NCI-H2081 (cell line): ENCODE measurements at places on chromosomes 16 and 17.

DNA sequence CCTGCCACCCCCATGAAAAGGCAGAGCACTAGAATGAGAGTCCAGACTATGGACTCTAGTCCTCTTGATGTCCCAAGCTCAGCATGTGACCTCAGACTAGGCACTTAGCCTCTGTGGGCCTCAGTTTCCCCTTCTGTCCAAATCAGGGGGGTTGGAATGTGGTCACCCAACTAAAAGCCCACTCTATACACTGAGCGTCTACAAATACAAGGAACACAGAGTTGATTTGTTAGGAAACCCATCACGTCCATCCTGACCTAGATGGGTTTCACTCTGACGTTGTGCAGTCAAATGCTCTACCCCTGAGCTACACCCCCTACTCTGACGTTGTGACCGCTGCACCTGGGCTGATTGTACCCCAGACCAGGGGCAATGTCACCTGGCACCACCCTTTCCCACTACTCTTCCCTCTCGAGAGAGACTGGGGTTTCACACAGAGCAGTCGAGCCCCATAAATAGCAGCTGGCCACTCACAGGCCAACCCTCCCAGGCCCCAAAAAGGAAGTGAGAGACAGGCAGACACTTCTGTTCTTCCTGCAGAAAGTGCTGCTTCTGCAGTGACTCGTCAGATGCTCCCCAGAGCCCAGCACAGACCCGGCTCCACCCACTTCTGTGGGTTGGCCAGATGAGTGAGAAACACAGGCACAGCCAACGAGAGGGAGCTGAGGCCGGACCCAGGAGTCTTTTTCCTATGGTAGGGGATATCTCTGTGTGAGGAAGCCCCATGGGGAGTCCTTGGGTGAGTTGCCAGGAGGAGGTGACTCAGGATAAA is 16.1 kb upstream of the TNFRSF13B start:
- no peak for DNase-seq

DNA sequence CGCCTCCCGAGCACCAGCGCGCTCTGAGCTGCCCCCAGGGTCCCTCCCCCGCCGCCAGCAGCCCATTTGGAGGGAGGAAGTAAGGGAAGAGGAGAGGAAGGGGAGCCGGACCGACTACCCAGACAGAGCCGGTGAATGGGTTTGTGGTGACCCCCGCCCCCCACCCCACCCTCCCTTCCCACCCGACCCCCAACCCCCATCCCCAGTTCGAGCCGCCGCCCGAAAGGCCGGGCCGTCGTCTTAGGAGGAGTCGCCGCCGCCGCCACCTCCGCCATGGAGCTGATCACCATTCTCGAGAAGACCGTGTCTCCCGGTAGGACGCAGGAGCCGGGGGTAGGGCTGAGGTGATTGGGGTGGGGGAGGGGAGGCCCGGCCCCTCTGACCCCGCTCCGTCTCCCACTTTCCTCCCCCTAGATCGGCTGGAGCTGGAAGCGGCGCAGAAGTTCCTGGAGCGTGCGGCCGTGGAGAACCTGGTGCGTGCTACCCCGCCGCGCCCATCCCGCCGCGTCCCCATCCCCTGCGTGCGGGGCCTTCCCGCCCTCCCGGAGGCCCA is 329 bp downstream of the KPNB1 start:
- DNase-seq = no peak

- peak; percentile 55 for DNase-seq
Measured at GRCh38 chr16:14289692-14290340, 218.7 kb downstream of the MRTFB start.

DNA sequence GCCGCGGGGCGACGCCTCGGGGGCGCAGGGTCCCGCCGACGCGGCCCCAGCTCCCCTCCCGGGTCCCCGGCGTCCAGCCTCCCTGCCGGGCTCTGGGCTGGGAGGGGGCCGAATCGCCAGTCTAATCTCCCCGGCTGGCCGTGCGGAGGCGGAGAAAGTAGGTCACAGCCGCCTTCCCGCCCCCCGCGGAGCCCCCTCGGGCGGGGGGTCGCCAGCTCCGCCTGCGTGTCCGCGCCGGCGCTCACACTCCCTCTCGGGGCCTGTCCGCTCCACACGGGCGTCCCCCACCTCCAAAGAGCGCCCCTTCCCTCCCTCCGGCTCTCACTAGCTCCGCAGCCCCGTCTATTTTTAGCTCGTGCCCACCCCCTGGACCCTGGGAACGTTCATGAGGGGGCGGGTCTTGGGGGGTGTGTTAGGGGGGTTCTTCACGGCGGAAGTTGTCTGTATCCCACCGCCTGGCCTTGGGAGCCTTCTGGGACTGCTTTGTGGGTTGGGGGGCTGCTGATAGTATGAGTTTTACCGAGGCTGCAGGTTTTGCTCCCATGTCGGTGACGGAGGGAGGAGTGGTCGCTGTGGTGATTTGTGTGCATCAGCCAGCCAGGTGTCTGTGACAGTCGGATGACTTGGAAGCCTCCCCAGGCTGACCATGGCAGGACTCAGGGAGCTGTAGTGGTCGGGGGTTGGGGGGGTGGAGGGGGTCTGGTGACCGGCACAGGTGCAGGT is 1.1 kb downstream of the ATP1B2 start:
- DNase-seq = no peak

DNA sequence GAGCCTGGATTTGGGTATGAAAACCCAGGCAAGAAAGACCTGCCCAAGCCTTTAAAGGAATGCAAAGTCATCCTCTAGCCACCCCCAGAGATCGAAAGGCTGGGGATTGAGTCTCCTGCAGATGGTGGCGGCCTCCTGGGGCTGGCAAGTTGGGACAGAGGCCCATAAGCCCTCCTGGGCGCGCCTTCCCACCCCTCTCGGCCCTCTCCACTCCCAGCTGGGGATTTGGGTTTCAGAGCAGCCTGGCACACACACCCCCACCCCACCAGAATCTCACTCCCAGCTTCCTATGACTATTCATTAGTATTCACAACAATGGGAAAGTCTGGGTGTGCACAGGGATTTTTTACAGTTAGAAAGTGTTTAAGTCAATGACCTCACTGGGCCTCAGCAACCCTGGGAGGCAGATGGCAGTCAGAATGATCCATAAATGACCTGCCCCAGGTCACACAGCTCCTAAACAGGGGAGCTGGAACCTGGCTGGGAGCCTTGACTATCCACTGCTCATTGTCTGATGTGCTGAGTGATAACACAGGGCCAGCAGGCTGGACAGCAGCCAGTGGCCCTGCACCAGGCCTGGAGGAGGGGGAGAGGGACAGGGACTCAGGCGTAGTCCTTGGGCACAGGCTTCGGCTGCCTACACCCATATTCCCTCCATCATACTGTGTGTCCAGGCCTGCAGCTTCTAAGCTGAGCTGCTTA is 12.1 kb downstream of the NHERF1 start:
- DNase-seq = no peak

GRCh38 chr16:7090628-7091115 is 242.0 kb upstream of the RBFOX1 start:
- DNase-seq = no peak
